Testis (tissue), 5 donors: ENCODE measurements at places on chromosomes 11 and 22.

GRCh38 chr22:39212721-39213376 is 31.9 kb downstream of the PDGFB start:
- DNase-seq: no peak

GRCh38 chr22:35021161-35021560 is 44.8 kb upstream of the ISX start:
- no peak for DNase-seq

GRCh38 chr11:114034956-114035355 is 24.6 kb upstream of the ZBTB16 start:
- no peak for DNase-seq

GRCh38 chr11:103079833-103080232 is 12.1 kb downstream of the DCUN1D5 start:
- no peak for DNase-seq

GRCh38 chr22:38075961-38076360 is 8.0 kb downstream of the SLC16A8 start:
- no peak for DNase-seq

DNA sequence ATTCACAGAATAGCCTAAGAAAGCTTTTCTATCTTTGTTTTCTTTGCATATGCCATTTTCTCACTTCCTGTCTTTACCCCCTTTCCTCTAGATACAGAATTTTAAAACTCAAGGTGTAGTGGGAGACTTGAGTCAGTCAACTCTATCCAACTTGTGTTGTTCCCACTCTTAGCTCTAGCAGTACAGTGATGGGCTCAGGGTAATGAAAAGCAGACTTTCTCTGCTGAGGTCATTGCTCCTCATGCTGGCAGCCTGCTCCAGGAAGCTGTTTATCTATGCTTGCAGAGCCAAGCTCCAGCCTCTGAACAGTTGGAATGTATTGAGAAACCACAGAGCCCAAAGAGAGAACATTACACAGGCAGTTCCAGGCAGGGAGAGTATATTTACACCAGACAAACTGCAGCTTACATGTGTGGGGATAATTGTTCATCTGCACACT is 68.1 kb downstream of the CSTPP1 start:
- peak; percentile 81 for DNase-seq

DNA sequence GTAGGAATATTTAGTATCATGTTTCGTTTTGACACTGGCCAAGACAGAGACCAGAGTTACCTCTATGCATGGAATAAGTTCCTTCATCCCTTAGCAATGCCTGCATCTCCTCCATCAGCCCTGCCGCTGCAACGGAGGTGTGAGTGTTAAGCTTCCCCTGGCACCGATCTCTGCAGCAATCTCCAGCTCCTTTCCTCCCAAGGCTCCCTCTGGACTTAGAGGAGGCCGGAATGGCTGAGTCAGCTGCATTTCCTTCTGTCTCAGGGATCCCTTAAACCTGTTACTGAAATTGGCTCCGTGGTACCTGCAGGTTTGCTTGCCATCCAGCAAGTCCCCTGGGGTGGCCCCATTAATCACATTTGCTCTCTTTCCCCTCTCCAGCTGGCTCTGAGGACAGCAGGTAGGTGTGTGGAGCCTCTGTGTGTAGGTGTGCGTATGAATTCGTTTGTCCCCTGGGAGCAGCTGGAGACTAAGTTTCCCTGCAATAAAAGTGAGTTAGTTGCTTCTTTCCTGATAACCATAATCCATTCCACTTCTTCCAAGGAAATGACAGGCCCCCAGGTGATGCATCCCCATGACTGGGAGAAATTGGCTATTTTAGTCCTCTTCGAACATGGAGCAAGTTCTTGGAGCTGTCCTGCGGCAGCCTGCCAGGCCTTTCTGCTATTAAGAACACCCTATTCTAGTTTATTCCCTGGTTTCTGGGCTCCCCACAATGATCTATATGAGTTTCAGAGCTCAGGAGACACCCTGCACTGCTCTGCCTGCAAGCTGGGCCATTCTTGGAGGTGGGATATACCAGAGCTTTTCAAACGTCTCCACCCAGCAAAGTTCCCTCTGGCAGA is 457.2 kb upstream of the CADM1 start:
- peak; percentile 60 for DNase-seq

DNA sequence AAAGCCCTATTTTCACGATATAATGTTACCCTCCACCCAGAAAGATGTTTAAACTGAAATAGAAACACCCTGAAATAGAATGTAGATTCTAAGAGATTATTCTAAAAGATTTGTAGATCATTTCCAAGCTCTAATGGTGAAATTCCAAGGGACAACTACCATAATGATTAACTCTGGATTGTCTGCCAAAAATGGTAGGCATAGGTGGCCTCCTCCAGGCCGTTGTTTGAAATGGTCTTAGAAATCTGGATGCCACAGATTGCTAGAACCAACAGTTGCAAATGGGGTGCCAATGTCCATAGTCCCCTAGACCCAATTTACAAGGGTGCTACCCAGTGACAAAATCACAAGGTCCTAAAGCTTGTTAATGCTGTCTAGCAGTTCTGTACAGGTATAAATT is 6.7 kb upstream of the SLC6A5 start:
- DNase-seq: no peak

DNA sequence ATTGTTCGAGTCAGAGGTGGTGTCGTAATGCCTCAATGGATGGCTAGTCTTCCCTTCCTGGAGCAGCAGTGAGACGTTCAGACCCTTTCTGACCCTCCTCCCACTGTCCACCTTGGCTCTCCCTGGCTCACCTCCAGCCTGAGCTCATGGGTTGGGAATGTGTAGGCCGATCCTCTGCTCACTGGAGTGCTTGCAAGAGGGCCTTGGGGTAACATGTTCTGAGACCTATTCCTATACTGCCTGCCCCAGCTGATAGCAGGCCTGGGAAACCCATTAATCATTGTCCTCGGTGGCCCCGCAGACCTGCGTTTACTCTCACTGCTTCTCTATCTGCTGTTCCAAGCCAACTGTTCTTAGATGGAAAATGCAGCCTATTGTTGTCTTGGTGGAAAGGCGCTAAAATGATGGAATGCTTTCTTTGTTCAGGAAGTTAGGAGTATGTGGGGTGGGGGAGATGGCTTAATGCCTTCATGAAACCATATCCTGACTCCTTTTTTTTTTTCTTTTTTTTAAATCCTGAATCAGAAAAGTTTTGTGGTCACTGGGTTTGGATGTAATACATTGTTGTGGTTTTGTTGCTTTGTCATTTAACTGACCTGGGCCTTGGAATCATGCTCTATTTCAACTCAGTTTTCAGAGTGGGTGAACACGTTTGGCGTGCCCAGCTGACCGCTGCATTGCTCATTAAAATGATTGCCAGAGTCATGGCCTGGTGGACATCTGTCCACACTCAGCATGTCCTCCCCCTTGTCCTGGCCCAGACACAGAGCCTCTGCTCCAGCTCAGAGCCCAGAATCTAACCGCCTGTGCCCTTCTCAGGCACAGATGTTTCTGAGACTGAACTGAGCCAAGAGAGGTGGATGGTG is 72.5 kb downstream of the MICAL2 start:
- DNase-seq: peak; percentile 71

DNA sequence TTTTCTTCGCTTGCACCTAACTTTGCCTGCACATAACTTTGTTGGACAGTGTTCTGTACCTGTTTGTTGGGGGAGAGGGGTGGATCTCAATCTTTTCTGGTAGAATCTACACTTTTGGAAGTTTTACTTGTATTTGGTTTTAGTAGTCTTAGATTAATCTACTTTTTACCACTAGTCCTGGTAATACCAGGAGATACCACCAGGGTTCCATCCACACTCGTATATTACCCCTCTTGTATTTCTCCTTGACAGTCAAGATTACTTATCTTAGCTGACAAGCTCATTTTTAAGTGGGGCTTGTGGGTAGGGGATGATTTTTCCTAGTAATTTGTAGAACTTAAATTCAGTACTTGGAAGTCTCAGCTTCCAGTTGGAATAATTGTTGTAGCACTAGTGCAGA is 37.3 kb upstream of the TECTA start:
- no peak for DNase-seq

GRCh38 chr11:68946416-68947090 is 34.2 kb downstream of the MRGPRD start:
- DNase-seq: no peak

- DNase-seq: peak; percentile 70
Measured at GRCh38 chr22:29149841-29150555, 55.7 kb upstream of the EMID1 start.

- no peak for DNase-seq
Measured at GRCh38 chr11:73401924-73402833, 26.0 kb downstream of the RELT start.

- DNase-seq: peak; percentile 54
Measured at GRCh38 chr11:61075891-61076290, 26.4 kb upstream of the CD5 start.

- no peak for DNase-seq
Measured at GRCh38 chr11:123227763-123228495, 32.9 kb upstream of the CLMP start.
